ENCODE measurements at places on chromosomes 6 and 20. TPM values are rescaled to one million over a fixed set of nuclear protein-coding genes. Genes with fewer than 3 reads are reported as not detected.

ARHGAP18 gene
- total RNA-seq: 98.8 TPM

LST1 gene
- not detected for total RNA-seq

SMPDL3A gene
- 5.0 TPM for total RNA-seq

HCRTR2 gene
- not detected for total RNA-seq

ZBTB46 gene
- total RNA-seq: 4.9 TPM

TTK gene
- total RNA-seq: 49.8 TPM

TINAG gene
- total RNA-seq: 0.32 TPM

ADGRF1 gene
- not detected for total RNA-seq

OPRL1 gene
- 0.61 TPM for total RNA-seq

KHDC1L gene
- not detected for total RNA-seq

CFAP61 gene
- not detected for total RNA-seq

PNPLA1 gene
- total RNA-seq: not detected

PTCHD4 gene
- 2.9 TPM for total RNA-seq

TXLNB gene
- total RNA-seq: 0.15 TPM

ATF6B gene
- 15.7 TPM for total RNA-seq

LRRN4 gene
- not detected for total RNA-seq
